Osteocyte (in vitro differentiated cells): ENCODE measurements at places on chromosomes 2 and 18. TPM values are rescaled to one million over a fixed set of nuclear protein-coding genes. Genes with fewer than 3 reads are reported as not detected.

- H3K27ac ChIP-seq = peak overlapping the region; percentile 69
- no peaks in the 10 kb centered on the region for H3K27me3 ChIP-seq
- H3K4me1 ChIP-seq = peaks cover 41% of the 10 kb centered on the region
These were observed 40.6 kb downstream of the SDC1 start for GRCh38 chr2:20184067-20184938.

DNA sequence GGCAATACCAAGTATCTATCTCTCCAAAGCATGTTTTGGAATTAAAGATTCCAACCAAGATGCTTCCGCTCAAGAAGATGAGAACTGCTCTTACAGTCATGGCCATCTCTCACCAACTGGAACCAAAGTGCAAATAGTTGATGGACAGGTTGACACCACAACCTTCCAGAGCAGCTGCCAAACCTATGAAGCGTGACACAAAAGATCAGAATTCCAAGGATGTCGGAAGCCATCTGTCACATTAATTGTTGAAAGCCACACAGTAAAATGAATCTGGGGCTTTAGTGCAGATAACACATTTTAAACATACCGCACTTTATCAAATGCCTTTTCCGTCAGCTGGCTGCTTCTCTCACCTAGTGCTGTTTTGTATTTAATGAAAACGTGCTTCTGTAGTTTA is 195.7 kb downstream of the CDH20 start:
- no peaks in the 10 kb centered on the region for H3K36me3 ChIP-seq
- no peaks in the 10 kb centered on the region for H3K4me1 ChIP-seq
- no peak for DNase-seq
- H3K27me3 ChIP-seq = peaks cover 7% of the 10 kb centered on the region
- no peak overlapping the region for H3K27ac ChIP-seq

DNA sequence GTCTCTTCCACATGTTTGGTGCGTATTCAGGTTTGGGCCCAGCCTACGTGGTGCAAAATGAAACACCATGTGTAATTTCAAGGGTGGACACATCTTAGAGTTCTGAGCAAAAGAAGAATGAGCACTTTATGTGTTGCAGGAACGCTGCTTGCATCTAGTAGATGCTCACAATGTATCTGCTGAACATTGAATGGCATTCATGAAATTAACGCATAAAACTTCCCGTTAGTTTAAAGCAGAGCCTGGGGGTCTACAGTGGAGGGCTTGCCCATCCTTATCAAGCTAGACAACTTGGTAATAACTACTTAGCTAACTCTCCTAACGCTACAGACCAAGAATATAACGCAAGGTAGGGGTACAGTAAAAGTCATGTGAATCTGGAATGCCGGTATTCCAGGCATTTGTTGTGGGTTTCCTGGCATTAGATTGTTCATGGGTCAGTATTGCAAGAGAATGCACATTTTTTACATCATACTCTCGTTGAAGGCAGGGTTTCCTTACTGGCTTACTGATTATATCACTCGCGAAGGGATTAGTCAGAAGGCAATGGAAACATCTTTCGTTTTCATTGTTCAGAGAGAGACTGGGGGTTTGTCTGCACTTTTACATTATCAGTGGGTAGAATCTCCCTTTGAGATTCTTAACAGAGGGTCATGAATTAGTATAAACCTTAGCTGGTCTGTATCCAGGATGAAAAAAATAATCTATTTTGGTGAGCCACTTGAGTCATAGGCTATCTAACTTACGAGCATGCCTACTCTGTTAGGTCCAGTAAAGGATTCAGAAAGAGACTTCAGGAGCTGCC is 229.5 kb upstream of the EPAS1 start:
- H3K36me3 ChIP-seq = no peaks in the 10 kb centered on the region
- DNase-seq = no peak
- no peaks in the 10 kb centered on the region for H3K27me3 ChIP-seq

DNA sequence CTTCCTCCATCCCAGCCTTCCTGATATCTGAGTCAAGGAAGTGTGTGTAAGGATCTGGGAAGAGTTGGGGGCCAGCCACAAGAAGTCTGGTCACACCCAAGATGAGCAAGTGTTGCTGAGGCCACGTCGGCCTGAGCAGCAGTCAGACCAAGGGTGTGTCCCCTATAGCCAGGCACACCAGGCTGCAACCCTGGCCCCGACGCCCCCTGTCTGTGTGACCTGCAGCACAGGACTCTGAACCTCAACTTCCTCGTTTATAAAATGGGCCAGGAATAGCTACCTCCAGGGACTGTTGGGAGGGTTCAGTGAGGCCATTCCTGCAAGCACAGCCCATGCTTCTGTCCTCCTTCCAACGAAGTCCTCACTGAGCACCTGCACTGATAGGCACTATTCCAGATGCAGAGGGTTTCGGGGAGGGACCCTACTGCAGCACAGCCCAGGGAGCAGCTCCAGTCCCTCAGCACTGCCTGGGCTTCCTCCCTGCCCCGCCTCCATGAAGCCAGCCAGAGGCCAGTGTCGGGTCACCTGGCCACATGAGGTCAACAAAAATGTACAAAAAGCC is 13.3 kb downstream of the LIMS2 start:
- H3K27me3 ChIP-seq = no peaks in the 10 kb centered on the region
- peaks cover 47% of the 10 kb centered on the region for H3K4me1 ChIP-seq
- H3K4me3 ChIP-seq = no peak overlapping the region
- H3K36me3 ChIP-seq = peaks cover 2% of the 10 kb centered on the region
- H3K27ac ChIP-seq = peak overlapping the region; percentile 47

- no peak for DNase-seq
- peak overlapping the region; percentile 92 for H3K27ac ChIP-seq
- no peaks in the 10 kb centered on the region for H3K27me3 ChIP-seq
- H3K36me3 ChIP-seq = peaks cover 1% of the 10 kb centered on the region
- peaks cover 76% of the 10 kb centered on the region for H3K4me1 ChIP-seq
- H3K4me3 ChIP-seq = peak overlapping the region; percentile 2
These were observed 134.2 kb upstream of the RND3 start for GRCh38 chr2:150621526-150622213.

ALK gene
- total RNA-seq = not detected in 2 replicates

SMAD7 gene
- total RNA-seq = 53.6 and 55.8 TPM in 2 replicates

APCDD1 gene
- 1.4 and 2.6 TPM in 2 replicates for total RNA-seq

CERKL gene
- total RNA-seq = not detected in 2 replicates
